Hepatic stellate cell (primary cell): ENCODE measurements at places on chromosomes 4 and X.

- no peak for DNase-seq
These were observed 20.2 kb downstream of the PIGG start for GRCh38 chr4:519203-519651.

GRCh38 chr4:117847849-117848248 is 186.4 kb upstream of the NDST3 start:
- DNase-seq, result no peak

GRCh38 chr4:119517361-119518229 is 111.0 kb downstream of the PDE5A start:
- DNase-seq, result peak; percentile 9

- DNase-seq, result no peak
These were observed 88.6 kb downstream of the HPRT1 start for GRCh38 chrX:134548257-134549201.

DNA sequence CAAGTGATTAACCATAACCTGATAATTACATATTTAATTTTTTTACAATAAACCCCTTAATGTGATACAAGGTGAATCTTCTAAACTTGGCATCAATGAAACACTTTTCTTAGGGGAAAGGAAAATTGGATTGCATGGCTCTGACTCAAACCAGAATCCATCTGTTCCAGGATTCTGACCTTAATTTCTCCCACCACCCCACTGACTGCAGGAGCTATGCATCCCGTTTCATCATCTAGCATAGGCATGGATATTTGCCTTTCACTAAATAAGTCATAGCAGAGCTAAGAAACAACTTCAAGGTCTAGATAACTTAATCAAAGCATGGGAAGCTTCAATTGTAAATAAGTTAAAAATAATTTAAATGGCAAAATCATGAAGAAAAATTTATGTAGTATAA is 156.3 kb downstream of the BTC start:
- no peak for DNase-seq

DNA sequence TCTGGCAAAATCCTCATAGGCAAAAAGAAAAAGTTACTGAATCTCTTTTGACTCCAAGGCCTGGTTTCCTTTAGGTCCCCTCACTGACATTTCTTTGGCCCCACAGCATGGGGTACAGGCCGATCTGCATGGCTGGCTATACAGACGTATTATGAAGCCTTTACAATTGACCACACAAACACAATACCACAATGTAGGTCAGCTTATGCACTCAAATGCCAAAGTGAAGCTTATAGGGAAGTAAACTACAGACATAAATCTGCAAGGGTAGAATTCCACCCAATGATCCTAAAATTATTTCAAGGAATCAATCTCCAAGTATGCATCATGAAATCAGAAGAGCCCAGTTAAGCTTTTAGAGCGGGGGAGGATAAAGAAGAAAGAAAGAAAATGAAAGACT is 20.7 kb downstream of the STX18 start:
- no peak for DNase-seq

GRCh38 chrX:119984652-119985051 is 41.1 kb upstream of the NKAP start:
- no peak for DNase-seq

DNA sequence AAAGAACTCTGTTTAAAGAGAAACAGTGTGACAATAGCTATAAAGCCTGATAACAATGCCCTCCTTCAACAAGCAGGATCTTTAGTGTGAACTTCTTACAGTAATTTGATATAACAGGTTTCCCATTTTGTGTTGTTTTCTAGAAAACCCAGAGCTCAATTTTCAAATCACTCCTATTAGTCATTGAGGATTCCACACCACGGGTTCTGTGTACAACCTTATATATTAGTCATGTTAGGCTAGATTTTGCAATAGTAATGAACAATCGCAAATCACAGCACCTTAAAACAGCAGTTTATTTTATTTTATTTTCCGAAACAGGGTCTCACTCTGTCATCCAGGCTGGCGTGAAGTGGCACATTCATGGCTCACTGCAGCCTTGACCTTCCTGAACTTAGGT is 1020.9 kb upstream of the INTU start:
- no peak for DNase-seq

DNA sequence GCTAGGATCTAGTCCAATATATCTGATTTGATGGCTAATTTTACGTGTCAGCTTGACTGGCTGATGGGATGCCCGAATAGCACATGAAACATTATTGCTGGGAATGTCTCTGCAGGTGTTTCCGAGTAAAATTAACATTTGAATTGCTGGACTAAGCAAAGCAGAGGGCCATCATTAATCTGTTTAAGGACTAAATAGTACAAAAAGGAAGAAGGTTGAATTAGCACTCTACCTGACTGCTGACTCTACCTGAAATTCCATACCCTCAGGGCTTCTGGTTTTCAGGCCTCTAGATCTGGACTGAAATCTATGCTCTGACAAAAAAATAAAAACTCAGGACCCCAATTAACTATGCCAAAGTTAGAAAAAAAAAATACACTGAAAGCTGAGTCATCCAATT is 1021.9 kb downstream of the FAM133A start:
- no peak for DNase-seq

GRCh38 chr4:147034372-147034771 is 88.7 kb upstream of the TTC29 start:
- DNase-seq, result no peak

DNA sequence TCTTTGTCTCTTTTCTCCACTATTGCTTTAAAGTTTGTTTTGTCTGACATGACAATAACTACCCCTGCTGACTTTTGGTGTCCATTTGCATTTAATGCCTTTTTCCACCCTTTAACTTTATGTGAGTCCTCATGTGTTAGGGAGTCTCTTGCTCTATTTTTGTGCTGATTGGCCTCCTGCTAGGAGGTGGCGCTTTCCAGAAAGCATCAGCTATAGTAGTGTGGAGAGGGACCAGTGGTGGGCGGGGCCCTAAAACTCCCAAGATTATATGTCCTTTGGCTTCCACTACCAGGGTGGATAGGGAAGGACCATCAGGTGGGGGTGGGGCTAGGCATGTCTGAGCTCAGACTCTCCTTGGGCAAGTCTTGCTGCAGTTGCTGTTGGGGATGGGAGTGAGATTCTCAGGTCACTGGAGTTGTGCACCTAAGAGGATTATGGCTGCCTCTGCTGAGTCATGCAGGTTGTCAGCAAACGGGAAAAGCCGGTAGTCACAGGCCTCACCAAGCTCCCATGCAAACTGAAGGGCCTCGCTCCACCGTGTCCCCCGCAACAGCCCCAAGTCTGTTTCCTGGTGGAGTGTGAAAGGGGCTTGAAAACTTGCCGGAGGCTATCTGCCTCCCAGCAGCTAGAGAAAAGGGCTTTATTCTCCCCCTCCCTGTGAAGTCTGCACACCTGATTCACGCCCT is 156.3 kb downstream of the CPEB2 start:
- DNase-seq, result no peak

GRCh38 chr4:171954650-171955049 is 141.4 kb downstream of the GALNTL6 start:
- no peak for DNase-seq

GRCh38 chr4:178599521-178599920 is 1157.3 kb upstream of the AGA start:
- no peak for DNase-seq

DNA sequence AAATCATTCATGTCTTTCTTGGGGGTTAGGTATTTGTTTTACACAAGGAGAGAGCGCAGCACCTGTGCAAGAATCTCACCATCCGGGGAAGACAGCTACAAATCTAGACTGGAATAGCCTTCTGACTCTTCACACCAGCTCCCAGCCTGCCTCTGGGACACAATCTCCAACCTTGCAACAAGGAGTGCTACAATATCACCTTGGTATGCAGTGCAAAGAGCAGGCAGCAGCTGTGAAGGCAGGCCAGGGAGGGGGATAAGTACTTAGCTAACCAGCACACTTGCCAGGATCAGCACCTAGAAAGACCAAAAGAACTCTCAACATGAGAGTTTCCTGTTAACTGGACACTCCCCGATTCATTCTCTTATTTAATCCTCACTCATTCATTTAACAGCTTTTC is 235.3 kb downstream of the AR start:
- DNase-seq, result no peak

DNA sequence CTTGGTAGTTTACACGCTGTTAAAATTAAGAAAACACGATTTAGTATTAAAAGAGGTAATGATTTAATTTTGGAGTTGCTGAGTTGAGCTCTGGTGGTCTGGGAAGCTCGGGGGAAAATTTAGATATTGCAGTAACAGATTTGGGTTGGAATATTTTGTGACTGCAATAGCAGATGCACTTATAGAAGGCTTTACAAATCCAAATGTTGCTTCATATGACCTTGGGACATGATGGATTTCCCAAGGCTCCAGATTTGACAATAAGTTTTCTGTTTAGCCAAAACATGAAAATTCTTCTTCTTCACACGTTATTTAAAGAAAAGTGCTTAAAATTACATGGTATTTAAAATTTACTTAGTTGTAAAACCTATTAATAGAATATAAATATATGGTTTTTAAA is 302.0 kb downstream of the SPRY1 start:
- no peak for DNase-seq

DNA sequence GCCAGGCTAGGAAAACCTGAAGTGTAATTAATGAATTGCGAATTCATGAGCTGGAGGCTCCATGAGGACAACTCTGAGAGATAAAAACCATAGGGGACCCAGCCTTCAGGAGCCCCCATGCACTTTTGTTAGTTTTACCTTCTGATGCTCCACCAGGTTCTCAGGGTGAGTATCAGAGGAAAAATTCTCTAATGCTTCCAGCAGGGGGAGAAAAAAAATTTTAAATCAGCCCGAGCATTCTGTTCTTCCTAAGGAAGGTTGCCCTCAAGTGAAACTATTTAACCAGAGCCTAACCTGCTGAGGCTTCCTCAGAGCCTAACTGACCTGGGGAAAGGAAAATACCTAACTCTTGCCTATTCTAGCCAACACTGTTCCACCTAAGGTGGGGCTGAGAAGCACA is 552.6 kb downstream of the PPARGC1A start:
- DNase-seq, result no peak

- DNase-seq, result no peak
These were observed at the start of gene EFHC2 for GRCh38 chrX:44343412-44344141. Gene EFHC2 (minus strand): TSS chrX:44343672. CDS start chrX:44343588, 84 bp downstream.

DNA sequence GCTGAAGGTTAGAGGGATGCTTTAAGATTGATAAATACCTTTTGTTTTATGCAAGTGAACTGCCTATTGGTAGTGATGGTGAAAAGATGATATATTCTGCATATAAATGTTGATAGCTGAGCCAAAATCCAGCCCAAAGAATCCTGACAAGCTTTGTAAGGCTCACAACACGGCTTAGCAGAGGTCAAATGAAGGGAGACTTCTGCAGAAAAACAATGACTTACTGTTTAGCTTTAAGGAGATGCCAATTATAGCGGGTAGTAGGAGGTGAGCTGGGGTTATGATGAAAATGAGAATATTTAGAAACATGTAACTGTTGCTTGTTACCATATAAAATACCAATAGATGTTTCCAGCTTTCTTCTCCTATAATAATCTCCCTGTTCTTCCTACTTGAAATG is 97.1 kb downstream of the AFF1 start:
- DNase-seq, result no peak

DNA sequence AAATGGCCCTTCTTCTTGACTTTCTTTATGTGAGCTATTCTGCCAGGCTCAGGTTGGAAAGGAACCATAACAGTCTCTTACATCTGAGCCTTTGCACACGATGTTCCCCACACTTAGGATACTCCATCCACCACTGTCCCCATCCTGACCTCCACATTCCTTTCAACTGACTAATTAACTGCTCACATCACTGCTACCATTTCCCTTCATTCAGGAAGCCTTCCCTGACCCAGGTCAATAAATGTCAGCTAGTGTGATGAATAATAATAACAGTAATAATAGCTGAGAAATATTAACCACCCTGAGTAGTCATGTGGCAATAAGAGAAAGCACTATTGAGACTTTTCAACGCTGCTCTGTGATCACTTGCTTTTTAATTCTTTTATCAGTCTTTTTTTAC is 291.7 kb downstream of the KCNIP4 start:
- peak; percentile 1 for DNase-seq

- DNase-seq, result no peak
These were observed 44.3 kb downstream of the TASL start for GRCh38 chrX:30533266-30533665.

DNA sequence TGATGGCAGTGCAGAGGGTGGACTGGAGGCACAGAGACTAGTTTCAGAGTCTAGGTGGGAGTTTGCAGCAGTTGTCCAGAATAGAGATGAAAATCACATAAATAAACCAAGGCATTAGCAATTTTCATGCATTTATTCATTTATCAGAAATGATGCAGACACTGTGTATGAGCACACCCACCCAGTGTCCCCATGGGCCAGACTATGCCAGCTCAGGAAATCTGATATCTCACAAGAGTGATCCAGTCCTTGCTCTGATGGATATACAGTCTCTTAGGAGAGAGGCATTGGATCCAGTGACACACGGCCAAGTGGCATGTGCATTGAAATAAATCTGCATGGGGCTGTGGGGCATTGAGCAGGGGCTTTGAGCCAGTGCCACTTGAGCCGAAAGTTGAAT is 228.2 kb downstream of the FRMPD4 start:
- DNase-seq, result no peak

GRCh38 chrX:118530219-118530911 is 34.8 kb downstream of the DOCK11 start:
- peak; percentile 26 for DNase-seq

- DNase-seq, result no peak
These were observed 84.9 kb downstream of the ARHGAP6 start for GRCh38 chrX:11580789-11581188.

- DNase-seq, result no peak
These were observed 2060.4 kb downstream of the ARAP2 start for GRCh38 chr4:34183926-34184325.

DNA sequence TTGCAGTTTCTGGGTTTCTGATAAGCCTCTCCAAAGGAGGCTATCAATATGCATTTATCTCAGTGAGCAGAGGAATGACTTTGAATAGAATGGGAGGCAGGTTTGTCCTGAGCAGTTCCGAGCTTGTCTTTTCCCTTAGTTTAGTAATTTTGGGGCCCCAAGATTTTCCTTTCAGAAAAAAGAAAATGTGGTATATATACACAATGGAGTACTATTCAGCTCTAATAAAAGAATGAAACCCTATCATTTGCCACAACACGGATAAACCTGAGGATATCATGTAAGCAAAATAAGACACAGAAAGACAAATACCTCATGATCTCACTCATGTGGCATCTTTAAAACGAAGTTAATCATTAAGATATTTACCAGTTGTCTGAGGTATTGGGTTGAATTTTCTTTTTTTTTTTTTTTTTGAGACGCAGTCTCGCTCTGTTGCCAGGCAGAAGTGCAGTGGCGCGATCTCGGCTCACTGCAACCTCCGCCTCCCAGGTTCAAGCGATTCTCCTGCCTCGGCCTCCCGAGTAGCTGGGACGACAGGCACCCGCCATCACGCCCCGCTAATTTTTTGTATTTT is 540 bp downstream of the ZNF721 start:
- no peak for DNase-seq

- DNase-seq, result no peak
These were observed 210.3 kb upstream of the SPIN4 start for GRCh38 chrX:63561425-63561824.
